ENCODE measurements at places on chromosomes 13 and 19.

GRCh38 chr19:49106648-49107135 is 7.5 kb upstream of the LIN7B start:
- DNase-seq = peak; percentile 71

- no peak for DNase-seq
Measured at GRCh38 chr13:110216006-110216397, 91.0 kb downstream of the COL4A1 start.

DNA sequence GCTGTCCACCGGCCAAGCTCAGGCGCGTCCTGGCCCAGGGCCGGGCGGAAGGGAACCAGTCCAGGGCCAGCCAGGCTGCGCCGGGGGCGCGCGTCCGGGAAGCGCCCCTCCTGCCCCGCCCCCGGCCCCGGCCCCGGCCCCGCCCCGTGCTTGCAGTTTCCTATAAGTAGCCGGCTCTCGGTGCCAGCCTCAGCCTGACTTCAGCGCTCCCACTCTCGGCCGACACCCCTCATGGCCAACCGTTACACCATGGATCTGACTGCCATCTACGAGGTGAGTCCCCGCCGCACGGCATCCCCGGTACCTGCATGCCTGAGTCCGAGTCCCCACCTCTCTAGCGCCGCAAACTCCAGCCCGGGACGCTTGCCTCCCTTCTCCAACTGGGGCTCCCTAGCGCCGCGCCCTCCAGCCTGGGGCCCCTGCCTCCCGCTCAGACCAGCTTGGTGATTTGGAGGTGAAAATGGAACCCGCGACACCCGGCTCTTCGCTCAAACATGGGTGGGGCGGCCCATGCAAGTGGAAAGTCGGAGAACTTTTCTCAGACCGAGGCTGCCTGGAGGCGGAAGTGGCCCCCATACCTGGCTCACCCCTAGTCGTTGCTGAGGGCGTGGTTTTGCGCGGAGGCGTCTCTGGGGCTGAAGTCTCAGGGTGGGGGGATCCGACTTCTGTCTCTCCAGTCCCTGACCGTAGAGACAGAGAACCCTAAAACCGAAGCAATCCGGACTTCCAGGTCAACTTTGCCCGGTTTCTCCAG is at the start of gene ZFP36:
ZFP36 (plus strand) TSS at position 192 of the 754 bp plus-strand sequence; CDS start at position 250, 58 bp downstream.
- peak; percentile 94 for DNase-seq

- DNase-seq = peak; percentile 93
Measured at GRCh38 chr19:38683393-38684077, 36.1 kb downstream of the ACTN4 start.

GRCh38 chr13:43298816-43299215 is 275.4 kb downstream of the DNAJC15 start:
- no peak for DNase-seq

- DNase-seq = no peak
Measured at GRCh38 chr19:27890206-27890605, 1322.7 kb downstream of the UQCRFS1 start.

DNA sequence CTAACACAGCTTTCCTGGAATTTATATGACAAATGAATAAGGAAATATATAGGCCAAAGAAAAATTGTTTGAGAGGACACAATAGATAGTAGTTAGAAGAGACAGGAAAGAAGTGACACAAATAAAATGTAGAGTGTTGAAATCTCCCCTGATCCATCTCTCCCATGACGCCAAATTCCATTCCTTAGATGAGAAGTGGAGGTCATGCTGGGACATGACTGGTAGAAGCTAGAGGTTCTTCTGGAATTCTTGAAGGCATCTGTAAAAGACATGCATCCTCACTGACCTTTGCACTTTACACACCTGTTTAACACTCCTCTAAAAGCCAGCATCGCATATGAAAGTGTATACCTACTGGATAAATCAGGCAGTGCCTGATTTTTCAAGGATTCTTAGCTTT is 67.8 kb downstream of the DGKH start:
- no peak for DNase-seq

Measured in hepatocyte (in vitro differentiated cells).